Cardiac fibroblast (primary cell): ENCODE measurements at places on chromosomes 1 and 21.

- no peak for DNase-seq
Observed at GRCh38 chr1:16882986-16883385, 12.8 kb upstream of the RNU1-2 start.

DNA sequence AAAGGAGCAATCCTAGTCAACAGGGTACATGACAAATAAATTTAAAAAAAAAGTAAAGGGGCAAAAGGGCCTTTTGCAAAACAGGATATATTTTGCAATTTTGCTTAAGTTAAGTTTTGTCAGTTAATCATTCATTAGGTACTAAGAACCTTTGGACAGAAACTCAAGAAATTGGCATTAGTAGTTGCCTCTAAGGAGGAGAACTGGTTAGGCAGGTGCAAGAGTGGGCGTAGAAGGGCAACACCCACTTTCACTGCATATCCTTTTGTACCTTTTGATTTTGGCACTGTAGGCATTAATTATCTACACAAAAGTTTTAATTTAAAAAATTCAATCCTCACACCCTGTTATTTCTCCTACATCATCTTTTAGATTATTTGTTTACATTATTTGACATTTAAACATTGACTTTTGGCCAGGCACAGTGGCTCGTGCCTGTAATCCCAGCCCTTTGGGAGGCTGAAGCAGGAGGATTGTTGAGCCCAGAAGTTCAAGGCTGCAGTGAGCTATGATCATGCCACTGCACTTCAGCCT lies 4.3 kb downstream of the DDAH1 start:
- DNase-seq = no peak

- DNase-seq = peak; percentile 79
Observed at GRCh38 chr1:203744075-203744972, 20.7 kb upstream of the LAX1 start.

DNA sequence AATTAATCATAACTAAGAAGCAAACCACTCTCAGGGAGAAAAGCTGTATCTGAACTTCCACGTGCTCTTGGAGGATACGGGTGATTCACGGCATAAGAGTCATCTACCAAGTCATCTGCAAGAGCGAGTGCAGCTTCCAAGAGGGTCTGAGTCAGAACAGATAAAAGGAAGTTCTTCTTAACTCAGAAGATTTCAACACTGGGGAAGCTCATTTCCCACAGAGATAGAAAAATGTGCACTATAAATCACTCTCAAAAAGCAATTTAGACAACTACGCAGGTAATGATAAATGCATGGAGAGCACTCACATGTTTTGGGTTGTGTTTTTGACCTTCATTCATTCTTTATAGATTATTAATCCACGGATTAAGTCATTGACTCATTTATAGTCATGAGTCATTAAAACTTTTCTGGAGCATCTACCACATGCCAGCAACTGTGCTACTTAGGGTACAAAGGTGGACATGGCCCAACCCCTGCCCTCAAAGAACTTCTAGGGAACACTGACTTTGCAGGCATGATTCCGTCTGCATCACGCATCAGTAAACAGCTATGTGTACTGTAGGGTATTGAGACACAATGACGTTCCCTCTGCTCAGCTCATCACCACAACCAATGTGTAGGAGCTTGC lies 20.8 kb downstream of the KCNJ15 start:
- peak; percentile 99 for DNase-seq

- DNase-seq = no peak
Observed at GRCh38 chr1:168921629-168922028, 184.9 kb upstream of the ATP1B1 start.

GRCh38 chr21:45457161-45457831 lies 52.3 kb downstream of the COL18A1 start:
- no peak for DNase-seq

DNA sequence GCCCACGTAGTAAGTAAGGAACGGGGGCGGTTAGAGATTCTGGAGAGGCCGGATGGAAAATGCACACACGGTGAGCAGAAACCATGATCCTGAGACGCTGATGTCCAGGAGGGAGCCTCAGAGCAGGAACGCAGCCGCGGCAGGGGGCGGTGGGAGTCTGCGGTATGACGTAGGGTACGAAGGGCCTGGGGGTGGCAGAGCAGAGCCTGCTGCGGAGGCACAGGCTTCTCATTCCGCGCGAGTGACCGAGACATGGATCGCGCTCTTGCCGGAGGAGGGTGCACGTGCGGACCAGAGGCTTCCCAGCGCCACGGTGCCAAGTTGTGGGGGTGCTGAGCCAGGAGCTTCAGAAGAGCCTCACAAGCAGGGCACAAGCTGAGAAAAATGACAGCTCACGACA lies 176.2 kb downstream of the KIF26B start:
- no peak for DNase-seq

GRCh38 chr1:157539568-157539967 lies 12.7 kb downstream of the FCRL5 start:
- DNase-seq = no peak

DNA sequence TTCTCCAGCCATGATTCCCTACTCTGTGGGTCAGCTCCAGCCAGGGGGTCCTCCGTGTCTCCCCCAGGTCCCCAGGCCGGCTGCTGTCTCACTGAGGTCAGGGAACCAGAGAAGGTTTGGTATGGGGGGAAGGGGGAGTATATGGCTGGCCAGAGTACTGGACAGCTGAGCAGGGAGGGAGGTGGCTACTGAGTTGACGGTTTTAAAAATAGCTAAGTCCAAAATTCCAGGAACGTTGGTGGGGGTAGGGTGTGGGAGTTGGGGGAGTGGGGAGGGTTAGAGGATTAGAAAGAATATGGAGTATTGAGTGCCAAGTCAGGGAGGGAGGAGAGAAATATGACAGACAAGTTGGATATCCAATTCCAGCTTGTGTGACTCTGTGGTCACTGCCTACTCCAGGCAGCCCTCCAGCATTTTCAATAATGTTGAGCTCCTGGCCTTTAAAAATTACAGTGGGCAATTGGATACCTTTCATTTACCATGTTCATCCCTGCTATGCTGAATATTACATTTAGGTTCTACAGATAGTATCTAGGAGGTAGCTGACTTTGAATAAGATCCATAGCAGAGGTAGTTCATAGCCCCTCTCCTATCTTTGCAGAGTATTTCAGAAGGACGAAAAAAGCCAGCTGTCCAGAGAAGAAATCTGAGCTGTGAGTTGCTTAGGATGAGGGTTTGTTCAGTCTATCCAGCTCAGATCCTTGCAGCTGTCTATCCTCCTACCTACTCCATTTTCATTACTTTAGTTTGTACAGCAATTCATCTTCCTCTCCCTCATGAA lies at the start of gene HJV:
Gene HJV (minus strand): TSS at position 114 of the 781 bp plus-strand sequence. CDS start 1,504 bp downstream, outside the sequence.
- no peak for DNase-seq

DNA sequence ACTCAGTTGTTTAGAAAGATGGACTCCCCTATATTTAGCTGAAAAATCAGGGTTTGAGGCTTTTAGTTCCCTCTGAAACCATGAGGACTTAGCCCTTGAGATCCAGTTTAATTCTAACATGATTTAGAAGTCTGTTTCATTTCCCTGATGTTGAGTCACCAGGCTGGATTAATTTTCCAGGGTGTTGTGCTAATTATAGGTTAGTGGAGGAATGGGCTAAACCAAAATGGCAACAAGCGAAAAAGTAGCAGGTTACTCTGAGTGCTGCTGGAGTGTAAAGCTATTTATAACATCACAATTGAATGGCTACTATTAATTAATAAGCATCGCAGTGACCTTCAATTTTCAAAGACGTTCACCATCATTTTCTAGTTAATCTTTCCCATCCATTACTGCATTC lies 15.5 kb upstream of the USP24 start:
- no peak for DNase-seq

- DNase-seq = peak; percentile 35
Observed at GRCh38 chr1:227945891-227946623, 1.7 kb downstream of the WNT9A start.

DNA sequence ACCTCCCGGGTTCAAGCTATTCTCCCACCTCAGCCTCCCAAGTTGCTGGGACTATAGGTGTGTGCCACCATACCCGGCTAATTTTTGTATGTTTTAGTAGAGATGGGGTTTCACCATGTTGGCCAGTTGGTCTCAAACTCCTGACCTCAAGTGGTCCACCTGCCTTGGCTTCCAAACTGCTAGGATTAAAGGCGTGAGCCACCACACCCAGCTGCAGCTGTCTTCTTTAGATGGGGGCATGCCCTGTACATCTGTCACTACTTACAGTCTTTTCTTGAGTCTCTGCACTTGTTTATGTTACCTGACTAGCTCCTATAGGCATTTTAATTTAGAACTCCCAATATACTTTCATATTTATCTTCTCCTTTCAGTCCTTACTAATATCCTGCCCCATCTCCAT lies 64.2 kb downstream of the SELENOF start:
- no peak for DNase-seq

GRCh38 chr21:32826329-32827167 lies 55.0 kb upstream of the PAXBP1 start:
- peak; percentile 75 for DNase-seq

DNA sequence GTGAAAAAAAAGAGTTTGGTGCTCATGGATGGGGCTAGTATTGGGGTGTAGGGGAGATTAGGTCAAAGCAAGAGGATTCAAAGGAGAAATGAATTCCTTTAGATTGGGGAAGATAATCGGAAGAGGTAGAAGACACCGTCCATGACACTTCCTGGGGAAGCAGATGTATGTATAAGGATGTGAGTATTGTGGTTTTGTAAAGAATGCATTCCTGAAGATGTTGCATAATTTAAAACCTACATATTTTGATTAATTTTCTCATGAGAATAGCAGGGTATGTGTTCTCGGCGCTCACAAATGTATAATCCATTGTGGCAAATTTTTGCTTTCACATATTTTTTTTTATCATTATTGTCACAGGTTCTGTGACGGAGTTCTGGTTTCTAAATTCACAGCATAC lies 5.5 kb upstream of the LGALS8 start:
- DNase-seq = no peak

- no peak for DNase-seq
Observed at GRCh38 chr1:7760245-7760644, 10.9 kb upstream of the VAMP3 start.

- DNase-seq = no peak
Observed at GRCh38 chr1:65393928-65394327, 26.5 kb upstream of the LEPR start.

DNA sequence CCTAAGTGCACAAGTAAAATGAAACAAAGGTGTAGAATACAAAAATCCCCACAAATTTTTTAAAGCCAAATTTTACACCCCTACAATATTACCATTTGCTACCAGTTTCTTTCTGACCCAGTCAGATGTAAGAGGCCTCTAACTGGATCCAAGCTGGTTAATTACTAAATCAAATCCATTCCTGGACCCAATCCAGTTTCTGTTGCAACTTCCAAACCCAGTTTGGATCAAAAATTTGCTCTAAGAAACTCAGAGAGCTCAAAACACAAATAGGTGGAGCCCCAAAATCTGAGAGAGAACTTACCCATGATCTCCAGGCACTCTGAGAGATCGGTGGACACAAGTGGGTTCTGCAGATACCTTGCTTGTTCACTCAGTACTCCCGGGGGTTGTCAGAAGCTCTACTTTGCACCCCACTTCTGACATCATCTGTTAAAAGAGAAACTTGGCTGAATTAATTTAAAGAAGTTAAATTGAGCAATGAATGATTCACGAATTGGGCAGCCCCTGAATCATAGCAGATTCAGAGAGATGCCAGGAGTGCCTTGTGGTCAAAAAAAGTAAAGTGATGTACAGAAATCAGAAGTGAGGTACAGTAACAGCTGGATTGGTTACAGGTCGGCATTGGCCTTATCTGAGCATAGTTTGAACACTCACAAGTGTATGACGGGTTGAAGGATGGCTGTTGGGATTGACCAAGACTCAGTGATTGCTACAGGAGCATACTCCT lies 448.0 kb downstream of the KCNT2 start:
- DNase-seq = peak; percentile 72
